ENCODE measurements at places on chromosomes 7 and 10.
A peak's percentile ranks its signal among the peaks of the same experiment; 100 is the strongest.

DNA sequence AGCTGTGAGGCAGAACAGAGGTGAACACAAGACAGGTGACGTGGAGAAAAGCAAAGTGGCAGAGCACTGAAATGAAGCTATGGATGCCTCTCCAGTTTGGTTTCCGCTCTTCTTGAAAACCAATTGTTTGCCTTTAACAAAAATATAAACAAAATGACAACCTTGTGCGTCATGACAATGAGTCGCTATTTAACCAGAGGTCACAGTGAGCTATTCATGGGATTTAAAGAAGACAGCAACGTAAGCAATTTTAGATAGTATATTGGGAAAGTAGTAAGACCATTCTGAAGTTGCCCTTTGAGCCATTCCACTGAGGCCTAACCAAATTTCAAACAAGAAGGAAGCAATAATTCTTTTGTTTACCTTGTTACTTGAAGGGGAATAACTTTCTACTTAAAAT is 15.2 kb upstream of the LRRTM3 start:
- DNase-seq = no peak

DNA sequence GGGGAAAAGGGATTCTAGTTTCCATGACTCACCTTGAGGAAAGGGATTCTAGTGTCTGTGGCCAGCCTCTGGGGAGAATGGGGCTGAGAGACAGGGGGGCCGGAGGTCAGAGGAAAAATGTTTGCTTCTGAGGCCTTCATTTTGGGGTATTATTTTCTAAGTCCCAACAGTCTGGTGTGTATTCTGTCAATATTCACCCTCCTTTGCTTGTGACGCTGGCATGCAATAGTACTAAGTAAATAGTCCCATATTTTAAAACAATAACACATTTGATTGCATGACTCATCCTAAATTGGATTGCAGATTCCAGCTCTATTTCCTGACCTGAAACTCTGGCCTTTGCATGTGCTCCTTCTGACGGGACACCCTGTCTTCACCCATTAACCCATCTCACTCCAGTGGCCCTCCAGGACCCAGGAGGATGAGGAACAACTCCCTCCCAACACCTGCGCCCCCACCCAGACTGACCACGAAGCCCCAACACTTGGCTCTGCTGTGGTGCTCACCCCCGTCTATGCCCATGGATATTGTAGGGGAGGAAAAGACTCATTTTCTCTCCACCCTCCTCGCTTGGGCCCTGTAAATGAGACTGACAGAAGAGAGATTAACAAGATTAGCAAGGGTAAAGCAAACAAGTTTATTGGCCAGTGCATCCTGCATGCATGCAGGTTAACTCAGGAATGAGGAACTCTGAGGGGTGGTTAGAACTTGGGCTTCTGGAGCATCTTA is 495.6 kb upstream of the KLF6 start:
- DNase-seq = peak; percentile 7

DNA sequence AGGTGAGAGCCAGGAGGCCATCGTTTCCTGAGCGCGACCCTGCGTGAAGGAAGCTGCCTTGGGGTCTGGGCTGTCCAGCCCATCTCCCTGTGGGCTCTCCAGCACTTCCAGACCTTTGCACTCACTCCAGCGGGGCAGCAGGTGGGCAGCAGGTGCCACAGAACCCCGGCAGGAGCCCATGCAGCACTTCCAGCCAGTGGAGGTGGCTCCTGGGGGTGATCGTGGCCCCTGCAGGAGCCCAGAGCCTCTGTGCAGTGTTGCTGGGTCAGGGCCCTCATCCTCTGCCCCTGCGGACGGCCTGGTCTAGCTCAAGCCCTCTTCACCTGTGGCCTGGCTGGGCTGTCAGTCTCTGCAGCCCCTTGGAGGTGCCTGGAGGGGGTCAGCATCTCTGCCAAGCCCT is 59.9 kb downstream of the PWWP2B start:
- no peak for DNase-seq

- no peak for DNase-seq
Observed at GRCh38 chr10:1573334-1573969, 163.9 kb downstream of the ADARB2 start.

GRCh38 chr10:15306735-15307280 is 64.3 kb downstream of the FAM171A1 start:
- DNase-seq = no peak

GRCh38 chr7:23938937-23939552 is 229.0 kb downstream of the STK31 start:
- DNase-seq = no peak

- DNase-seq = no peak
Observed at GRCh38 chr7:29282819-29283414, 88.3 kb downstream of the CHN2 start.

GRCh38 chr10:71442859-71443570 is 46.3 kb downstream of the CDH23 start:
- no peak for DNase-seq

DNA sequence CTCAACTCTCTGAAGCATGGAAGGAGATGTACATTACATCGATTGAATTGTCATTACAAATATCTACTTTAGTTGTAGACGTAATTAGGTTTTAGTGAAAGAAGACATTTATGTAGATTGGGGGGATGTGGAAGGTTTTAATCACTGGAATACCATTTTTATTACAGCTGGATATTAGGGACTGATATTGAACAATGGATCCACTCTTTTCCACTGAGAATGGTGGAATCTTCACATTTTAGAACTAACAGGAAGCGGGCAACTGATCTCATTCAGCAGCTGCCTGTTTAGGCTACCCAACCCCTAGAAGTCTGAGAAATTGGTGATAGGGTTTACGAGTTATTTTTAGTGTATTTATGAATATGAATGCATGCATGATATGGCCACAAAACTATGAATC is 336.2 kb upstream of the LRGUK start:
- no peak for DNase-seq

GRCh38 chr7:618539-619367 is 99.1 kb upstream of the PDGFA start:
- DNase-seq = no peak

GRCh38 chr7:157789094-157789493 is 452.3 kb downstream of the DNAJB6 start:
- no peak for DNase-seq

- no peak for DNase-seq
Observed at GRCh38 chr7:151540146-151540545, 20.5 kb upstream of the RHEB start.

DNA sequence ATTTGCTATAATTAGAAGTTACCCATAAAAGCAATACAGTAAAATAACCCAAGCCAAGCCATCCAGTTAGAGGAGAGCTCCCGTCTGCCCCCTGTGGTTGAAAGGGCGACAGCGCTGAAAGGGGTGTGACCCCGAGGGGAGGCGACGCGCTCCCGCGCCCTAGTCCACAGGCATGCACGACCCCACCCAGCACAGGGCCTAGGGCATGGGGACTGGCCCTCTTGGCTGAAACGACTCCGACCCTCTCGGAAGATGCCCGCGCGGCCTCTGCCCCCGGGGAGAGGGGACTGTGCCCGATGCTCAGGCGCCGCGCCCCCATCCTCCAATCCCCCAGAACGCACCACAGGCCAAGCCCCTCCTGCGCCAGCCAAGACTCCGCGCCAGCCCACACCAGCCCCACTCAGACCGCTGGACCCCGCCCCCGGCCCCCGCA is 64.0 kb downstream of the CSGALNACT2 start:
- DNase-seq = no peak

DNA sequence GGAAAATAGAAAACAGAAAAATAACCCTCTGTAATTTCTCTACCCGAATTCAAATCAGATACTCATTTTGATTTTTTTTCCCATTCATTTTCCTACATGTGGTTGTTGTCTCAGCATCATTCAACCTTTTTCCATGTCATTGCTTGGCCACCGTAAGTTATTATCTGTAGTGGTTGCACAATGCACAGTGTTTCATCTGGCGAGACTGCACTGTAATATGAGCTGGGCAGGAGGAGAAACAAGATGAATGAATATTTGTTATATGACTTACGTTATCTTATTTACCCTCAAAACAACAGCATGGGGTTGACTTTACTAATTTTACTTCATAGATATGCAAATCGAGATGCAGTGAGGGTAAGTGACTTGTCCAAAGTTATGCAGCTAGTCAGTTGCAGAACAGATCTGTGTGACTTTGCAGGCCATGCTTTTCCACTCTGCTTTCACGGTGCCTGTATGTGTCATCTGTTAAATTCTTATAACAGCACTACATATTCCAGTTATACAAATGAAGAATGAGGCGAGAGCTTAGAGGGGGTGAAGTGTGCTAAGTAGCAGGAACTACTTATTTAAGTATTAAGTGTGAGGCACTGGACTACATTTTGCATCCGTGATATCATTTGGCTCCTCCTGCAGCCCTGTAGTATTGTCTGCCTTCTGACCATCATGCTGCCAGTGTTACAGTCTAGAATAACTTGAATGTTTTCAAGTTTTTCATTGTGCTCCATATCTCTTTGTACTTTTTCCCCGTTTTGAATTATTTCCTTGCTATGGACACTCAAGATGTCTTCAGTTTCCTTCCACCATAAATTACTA is 56.7 kb downstream of the ZMYND11 start:
- DNase-seq = no peak

GRCh38 chr10:49579621-49580020 is 30.5 kb upstream of the SLC18A3 start:
- DNase-seq = no peak

DNA sequence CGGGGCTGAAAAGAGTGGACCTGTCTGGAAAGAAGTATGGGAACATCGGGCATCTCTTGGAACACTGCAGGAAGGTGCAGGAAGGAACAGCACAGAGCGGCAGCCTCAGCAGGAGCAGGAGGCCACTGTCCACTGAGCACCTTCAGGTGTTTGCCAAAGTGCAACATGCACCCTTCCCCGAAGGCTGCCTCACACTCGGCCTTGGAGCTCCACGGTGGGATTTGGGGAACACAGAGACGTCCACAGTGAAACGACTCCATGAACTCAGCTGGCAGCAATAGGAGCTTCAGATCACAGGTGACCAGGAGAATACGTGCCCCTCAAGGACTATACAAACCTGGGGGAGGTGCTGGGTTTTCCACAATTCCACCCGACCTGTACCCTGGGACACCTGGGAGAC is 140.3 kb upstream of the RET start:
- DNase-seq = no peak

DNA sequence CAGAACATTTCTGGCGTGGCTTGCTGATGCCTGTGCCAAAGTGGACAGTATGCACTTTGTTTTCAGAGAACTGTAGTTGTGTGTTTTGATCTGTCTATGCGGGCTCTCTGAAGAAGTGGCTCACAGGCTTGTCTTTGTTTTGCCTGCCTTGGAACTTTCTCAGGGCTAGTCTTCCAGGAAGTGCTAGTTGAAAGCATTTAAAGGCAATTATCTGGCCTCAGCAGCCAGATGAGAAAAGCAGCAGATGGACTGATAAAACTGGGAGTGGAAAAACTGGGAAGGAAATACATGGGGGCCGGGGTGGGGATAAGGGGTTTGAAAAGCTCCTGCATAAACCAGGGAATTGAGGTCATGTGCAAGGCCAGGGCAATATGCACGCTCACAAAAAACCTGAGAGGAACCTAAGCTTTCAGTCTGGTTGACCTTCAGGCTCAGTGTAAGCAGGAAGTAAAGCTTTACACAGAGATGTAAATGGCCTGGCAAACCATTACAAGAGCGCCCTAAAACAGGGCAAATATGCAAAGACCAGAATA is 94.5 kb downstream of the ZNF33B start:
- DNase-seq = no peak

DNA sequence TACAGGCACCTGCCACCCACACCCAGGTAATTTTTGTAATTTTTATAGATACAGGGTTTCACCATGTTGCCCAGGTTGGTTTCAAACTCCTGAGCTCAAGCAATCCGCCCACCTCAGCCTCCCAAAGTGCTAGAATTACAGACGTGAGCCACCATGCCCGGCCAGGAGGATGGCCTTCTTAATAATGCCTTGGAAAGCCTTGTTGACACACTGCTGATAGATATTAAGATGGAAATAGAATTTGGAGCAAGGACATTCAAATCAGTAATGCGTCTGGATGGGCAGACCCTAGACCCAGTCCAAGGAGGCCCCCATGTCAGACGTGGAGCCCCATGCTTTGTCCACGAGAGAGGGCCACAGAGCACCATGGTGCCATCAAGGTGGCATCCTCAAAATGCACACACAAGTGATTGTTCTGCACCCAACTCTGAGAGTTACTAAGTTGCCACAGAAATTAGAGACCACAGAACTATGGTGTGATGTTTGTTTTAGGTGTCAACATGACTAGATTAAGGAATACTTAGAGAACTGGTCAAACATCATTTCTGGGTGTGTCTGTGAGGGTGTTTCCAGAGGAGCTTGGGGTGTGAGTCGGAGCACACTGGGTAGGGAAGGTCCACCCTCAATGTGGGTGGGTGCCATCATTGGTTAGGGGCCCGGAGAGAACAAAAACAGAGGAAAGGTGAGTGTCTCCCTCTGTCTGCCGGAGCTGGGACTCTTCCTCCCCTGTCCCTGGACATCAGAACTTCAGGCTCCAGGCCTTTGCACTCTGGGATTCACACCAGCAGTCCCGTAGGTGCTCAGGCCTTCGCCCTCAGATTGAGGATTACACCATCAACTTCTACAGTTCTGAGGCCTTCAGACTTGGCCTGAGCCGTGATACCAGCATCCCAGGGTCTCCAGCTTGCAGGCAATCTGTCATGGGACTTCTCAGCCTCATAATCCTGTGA is 34.5 kb downstream of the EBF3 start:
- DNase-seq = no peak

GRCh38 chr7:381211-382042 is 91.5 kb downstream of the FOXL3 start:
- DNase-seq = no peak

- no peak for DNase-seq
Observed at GRCh38 chr10:72754275-72755032, 62.5 kb downstream of the MCU start.

- DNase-seq = no peak
Observed at GRCh38 chr7:11714676-11715075, 117.3 kb downstream of the THSD7A start.

- DNase-seq = no peak
Observed at GRCh38 chr7:50207251-50207564, 97.3 kb upstream of the IKZF1 start.

DNA sequence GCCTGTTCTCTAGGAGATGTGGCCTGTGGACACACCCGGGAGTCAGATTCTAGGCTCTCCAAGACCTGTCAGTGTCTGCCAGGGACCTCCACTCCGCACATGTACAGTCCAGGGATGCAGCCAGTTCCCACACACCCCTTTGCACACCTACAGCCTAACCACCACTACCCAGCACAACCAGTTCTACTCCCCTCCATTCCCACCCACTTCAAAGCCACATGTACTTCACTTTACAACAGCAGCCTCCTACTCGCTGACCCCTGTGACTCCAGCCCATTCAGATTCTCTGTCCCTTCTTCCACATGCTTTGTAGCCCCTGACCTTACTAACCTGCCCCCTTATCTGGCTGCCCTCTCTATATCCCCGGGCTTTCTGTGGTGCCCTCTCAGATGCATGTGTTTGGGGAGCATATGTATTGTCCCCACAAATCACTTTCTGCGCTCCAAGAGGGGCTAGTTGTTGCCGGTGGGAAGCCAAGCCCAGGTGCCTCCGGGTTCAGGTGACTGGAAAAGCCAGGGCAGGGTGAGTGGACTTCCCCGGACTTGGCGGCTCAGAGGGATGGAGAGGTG is 7.2 kb downstream of the LBX1 start:
- DNase-seq = no peak

GRCh38 chr7:100966542-100967291 is 2.6 kb upstream of the MUC12 start:
- no peak for DNase-seq

Measured in AG04449 (cell line).